ENCODE measurements at places on chromosomes 2 and 18. TPM values are rescaled to one million over a fixed set of nuclear protein-coding genes. Genes with fewer than 3 reads are reported as not detected.

Gene CHRNG
- total RNA-seq: not detected

Gene NEURL3
- total RNA-seq: not detected

Gene PCARE
- total RNA-seq: not detected

Gene DOK6
- 7.3 TPM for total RNA-seq

Gene DSEL
- total RNA-seq: 43.2 TPM

Gene ABCA12
- total RNA-seq: under 0.01 TPM

Gene PLCL1
- 1.1 TPM for total RNA-seq

Measured in smooth muscle cell of bladder (primary cell).